ENCODE measurements at places on chromosomes 6 and 20.

- peak; percentile 27 for DNase-seq
These were observed 25.0 kb downstream of the CYB5R4 start for GRCh38 chr6:83884523-83884922.

DNA sequence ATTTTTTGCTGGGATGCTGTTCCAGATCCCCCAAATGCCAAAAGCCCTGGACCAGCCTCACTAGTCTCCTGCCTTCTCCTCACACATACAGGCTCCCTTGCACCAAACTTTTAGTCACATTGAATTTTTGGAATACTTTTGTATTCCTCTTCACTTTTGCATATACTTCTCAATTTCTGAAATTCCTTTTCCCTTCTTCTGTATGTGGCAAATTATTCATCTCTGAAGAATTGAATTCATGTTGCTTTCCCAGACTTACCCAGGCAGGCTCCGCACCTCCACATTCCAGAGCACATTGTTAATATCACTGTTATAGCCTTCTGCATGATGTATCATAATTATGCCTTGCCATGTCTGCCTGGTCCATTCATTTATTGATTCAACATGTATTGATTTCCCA is 255.3 kb upstream of the POU3F2 start:
- no peak for DNase-seq

DNA sequence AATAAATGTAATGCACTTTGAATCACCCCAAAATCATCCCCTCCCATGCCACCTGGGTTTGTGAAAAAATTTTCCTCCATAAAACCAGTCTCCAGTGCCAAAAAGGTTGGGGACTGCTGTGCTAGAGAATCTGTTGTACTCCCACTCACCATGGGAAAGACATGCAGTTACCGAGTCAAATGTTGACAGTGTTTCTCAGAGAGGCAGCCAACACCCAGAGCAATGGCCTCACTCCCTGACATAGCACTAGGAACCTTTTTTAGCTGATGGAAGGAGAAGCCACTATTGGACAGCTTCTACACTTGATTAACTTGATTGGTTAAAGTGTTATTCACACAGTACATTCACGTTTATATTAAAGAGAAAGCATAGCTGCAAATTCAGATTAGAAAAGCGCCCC is 59.8 kb upstream of the MANEA start:
- DNase-seq, result no peak

DNA sequence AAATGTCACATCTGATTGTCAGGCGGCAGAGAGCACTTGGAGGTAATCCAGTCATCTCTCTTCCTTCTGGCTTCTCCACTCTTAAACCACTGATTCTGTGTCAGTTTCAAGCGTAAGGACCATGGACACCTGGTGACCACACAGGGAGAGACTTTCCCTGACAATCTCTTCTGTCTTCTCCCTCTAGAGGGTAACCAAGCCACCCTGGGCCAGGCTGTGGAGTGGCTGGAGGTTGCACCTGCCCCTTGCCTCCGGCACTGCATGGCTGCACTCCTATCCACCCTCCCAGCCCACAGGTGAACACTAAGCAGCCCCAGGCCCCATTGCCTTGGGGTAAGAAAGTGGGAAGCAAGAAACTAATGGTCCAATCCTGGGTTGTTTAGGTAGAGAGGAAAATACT is 78.7 kb downstream of the BFSP1 start:
- no peak for DNase-seq

DNA sequence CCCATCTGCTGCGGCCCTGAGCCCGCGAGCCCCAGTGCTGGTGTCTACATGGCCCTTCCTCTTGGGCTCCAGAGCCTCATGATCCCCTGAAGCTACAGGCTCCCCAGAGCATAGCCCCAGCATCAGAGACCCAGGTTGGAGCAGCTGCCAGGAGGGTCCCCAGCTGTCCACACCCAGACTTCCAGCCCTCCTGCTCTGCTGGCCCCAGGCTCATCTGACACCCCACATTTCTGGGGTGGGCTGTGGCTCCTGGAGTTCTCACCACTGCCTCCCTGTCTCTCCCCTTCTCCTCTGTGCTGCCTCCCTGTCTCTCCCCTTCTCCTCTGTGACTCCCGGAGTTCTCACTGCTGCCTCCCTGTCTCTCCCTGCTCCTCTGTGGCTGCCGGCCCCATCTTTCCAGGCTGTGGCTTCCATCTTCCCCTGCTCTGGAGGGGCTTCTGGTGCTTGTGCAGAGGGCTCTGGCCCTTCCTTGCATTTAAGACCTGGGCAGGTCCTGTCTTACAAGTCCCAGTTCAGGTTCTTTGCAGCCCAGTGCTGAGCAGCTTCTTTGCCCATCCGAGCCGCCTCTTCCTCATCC is 108.1 kb downstream of the ERMARD start:
- DNase-seq, result no peak

DNA sequence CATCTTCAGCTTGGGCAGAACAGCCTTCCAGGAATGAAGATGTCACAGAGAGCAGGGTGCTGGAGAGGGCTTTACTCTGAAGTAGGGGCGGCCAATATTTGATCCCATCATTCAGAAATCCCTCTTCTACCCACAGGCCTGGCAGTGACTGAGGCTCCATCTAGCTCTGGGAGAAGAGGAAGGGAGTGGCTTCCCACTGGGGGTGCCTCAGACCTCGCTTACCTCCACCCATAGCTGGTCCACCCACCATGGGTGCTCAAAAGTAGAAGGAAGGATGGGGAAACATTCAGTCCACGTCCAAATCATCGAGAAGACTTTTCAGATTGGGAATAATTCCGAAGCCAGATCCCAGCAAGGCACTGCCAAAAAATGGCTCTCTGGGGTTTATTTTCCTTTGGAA is 11.8 kb upstream of the THBD start:
- DNase-seq, result no peak

DNA sequence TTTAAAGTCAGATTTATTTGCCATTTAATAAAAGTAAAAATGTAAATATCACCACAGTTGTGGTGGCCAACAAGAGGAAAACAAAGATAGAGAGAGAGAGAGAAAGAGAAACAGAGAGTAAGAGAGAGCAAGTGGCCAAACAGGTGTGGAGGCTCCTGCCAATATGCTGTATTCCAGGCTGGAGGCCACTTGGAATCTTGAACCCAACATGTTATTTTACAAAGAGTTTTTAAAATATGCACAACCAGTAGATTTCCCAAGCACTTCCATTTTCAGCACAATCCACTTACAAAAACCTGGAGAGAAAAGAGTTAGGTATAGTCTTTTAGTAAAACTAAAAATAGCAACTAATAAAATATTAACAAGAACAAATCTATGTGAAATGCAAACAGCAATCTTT is 1323.1 kb upstream of the CITED2 start:
- no peak for DNase-seq

- DNase-seq, result no peak
These were observed 9.5 kb downstream of the PHACTR3 start for GRCh38 chr20:59613861-59614260.

DNA sequence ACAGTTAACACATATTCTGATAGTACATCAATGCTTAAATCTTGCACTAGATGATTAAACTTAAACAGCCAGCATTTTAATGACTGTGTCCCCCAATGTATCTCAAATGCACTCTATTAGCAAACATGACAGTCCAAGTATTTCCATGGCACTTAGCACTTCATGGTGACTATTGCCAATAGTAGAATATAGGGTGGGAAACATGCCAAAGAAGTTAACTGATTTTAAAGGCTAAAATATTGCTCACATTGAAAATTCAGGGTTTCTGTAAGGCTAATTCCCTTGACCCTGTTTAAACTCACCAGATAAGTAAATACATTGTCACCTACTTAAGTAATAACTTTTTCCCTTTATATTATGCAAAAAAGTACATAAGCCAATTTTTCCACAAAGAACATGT is 266.9 kb downstream of the TBC1D32 start:
- DNase-seq, result no peak

GRCh38 chr6:126352514-126352913 is 12.6 kb downstream of the CENPW start:
- no peak for DNase-seq

DNA sequence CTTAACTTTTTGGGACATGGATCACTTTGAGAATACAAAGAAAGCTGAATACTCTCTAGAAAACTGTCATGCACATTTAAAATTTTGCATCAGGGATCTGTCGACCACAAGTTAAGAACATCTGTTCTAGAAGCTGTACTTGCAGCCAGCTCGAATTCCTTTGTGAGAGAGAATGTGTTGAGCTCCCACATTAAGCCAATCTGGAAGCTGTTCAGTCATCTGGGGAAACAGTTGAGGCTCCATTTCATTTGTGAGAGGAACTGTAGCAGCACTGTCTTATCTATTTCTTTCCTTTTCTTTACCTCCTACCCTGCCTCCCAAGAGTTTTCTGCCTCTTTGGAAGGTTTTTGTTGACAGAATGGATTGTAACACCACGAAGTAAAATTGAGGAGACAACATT is 50.8 kb downstream of the KAT14 start:
- no peak for DNase-seq

DNA sequence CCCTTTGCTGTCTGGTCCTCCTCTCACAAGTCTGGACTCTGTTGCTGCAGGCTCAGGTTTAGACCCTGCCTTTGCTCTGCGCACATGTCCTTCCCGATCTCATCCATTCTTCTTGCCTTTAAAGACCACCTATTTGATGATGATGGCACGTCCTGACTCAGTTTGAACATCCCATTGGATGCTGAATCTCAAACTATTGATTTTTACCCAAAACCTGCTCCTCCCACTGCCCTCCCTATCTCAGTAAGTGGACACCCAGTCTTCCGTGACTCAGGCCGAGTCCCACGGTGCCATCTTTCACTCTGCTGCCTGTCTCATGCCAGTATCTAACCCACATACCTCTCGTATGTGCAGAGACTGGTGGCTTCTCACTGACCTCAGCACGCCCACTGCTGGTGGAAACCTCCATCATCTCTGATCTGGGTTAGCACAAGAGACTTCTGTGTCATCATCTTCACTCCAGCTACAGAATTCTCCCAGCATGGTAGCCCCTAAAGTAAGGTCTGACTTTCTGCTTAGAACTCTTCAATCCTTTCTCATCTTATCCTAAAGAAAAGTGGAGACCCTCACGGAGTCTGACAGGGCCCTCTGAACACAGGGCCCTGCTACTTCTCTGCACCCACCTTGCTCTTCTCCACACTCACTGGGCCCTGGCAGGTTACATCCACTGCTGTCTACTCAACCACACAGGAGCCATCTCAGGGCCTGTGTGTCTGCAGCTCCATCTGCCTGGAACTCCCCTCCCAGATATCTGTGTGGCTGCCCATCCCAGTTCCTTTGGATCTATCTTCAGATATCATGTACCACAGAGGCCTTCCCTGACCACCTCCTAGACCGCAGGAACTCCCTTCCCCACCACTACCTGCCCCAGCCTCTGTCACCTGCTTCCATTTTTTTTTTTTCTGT is 387.1 kb upstream of the AGPAT4 start:
- DNase-seq, result no peak

DNA sequence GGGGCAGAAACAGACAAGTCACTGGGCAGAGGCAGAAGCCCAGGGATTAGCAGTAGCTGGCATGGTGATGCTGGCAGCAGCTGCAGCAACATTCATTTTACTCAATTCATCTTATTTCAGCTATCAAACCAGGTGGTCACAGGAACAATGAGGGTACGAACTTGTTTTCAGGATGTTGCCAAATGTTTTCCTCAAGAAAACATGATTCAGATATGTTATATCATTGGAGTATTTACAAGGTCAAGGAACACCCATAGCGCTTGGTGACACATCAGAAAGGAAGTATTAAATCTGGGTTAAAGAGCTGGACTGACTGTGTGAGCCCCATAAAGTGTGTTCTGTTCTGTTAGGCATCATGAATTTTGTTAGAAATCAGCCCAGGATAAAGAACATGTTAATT is 456.9 kb upstream of the ID4 start:
- DNase-seq, result no peak

- DNase-seq, result no peak
These were observed 32.1 kb upstream of the ID4 start for GRCh38 chr6:19805129-19805481.

DNA sequence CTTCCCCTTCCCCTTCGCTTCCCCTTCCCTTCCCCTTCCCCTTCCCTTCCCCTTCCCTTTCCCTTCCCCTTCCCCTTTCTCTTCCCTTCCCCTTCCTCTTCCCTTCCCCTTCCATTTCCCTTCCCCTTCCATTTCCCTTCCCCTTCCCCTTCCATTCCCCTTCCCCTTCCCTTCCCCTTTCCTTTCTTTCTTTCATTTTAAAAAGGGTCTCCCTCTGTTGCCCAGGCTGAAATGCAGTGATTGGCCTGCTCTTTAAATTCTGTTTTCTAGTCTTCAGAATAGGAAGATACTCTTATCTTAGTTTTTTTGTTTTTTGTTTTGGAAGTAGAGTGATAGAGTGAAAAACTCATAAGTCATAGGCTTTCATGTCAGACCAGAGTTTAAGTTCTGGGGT is 85.2 kb downstream of the ANKS1A start:
- no peak for DNase-seq

DNA sequence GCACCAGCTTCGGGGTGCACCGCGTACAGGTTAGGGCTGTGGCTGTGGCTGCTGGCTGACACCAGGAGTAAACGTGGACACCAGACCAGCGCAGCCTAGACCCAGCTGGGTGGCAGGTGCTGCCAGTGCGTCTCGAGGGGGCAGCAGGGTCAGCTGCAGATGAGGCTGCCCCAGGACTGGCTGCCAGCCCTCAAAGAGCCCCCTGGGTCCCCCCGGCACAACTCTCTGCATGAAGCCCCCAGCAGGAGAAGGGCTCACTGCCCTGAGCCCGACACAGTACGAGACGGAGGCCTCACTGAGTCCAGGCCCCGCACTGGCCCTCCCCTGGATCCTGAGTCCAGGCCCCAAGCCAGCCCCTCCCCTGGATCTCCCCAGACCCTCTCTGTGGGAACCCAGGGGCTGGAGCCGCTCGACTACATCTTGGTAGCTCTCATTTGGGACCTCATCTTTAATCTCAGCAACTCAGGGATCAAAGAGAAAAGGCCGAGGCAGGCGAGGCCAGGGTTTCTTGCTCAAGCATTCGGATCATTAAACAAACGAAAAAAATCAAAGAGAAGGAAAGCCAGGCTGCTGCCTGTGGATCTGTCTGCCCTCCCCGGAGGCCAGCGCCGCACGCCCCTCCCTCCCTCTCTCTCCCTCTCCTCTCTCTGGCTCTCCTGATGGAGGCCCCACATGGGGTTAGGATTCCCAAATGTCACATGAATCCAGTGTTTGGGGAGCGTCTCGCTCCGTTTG is 7.0 kb upstream of the NKAIN4 start:
- DNase-seq, result no peak
